Mucosa of gallbladder (tissue), 1 donor: ENCODE measurements at places on chromosomes 3 and 15. TPM values are rescaled to one million over a fixed set of nuclear protein-coding genes. Genes with fewer than 3 reads are reported as not detected.

SH2D7 gene
- 2.3 TPM for total RNA-seq

C3orf20 gene
- total RNA-seq, result not detected

ZNF501 gene
- total RNA-seq, result 5.6 TPM

EFCAB12 gene
- total RNA-seq, result 4.9 TPM

SLC12A8 gene
- 49.5 TPM for total RNA-seq

SLC22A14 gene
- 0.46 TPM for total RNA-seq

BDH1 gene
- total RNA-seq, result 62.8 TPM

COL6A6 gene
- 0.12 TPM for total RNA-seq

KATNBL1 gene
- 30.4 TPM for total RNA-seq

POC1A gene
- 3.4 TPM for total RNA-seq

CCR8 gene
- total RNA-seq, result not detected
